Astrocyte (in vitro differentiated cells and primary cell): ENCODE measurements at places on chromosomes 13 and 19. TPM values are rescaled to one million over a fixed set of nuclear protein-coding genes. Genes with fewer than 3 reads are reported as not detected.

Gene ADGRE3
- not detected in 2 replicates for total RNA-seq

Gene CDC37
- total RNA-seq = 240 TPM in 2 replicates

Gene KLK15
- not detected in 2 replicates for total RNA-seq

GRCh38 chr19:16376649-16377048 is 52.0 kb downstream of the KLF2 start:
- no peak for DNase-seq

DNA sequence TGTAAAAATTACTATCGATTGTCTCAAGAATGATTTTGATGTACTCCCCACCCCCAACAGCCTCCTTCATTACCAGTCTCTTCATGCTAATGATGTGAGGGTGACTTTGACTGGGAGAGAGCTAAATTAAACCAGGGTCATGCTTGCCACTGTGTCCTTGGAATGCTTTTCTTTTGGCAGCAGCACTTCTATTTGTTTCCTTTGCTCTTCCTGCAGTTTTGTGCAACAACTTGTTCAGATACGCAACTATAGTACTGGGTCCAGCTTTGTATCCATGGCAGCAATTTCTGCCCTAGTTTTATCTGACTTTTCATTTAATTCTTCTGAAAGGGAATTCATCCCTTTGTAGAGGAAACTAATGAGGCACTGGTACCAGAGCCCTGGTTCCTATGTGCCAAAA is 2792.1 kb downstream of the PCDH9 start:
- no peak for DNase-seq

Gene RFX2
- total RNA-seq = 3.2 and 3.3 TPM in 2 replicates

GRCh38 chr19:18091217-18091608 is 4.5 kb upstream of the IL12RB1 start:
- DNase-seq = no peak

DNA sequence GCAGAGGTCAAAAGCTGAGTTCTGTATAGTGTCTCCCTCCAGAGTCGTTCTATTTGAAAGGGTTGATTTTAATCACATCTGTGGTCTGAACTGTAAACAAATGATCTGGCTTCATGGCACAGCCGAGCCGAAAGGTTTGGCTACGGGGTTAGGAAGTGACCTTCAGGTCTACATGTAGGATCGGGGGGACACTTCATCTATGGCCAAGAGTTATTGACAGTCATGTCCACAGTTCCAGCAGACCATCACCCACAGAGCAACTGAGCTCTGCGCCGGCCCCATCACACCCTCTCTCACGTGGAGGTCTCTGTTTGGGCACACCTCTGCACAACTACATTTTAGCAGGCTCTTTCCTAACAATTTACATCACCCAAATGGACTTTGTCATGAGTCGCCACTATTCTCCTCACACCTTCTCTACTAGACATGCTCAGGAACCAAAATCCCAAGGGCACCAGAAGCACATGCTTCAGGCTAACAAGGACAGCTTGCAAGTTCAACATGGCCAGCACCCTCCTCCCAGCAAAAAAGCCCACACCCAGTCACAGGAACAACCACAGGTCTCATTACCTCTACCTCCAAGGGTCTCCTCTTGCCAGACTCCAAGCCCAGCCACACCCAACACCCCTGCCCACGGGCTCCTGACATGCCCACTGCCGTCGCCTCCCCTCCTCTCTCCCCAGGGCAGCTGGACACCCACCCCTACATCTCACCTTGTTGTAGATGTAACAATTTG is 36.1 kb upstream of the EPHX3 start:
- no peak for DNase-seq

- DNase-seq = no peak
Measured at GRCh38 chr13:33227927-33228647, 57.5 kb downstream of the STARD13 start.

Gene ZNF564
- total RNA-seq = 9.7 and 11.5 TPM in 2 replicates

DNA sequence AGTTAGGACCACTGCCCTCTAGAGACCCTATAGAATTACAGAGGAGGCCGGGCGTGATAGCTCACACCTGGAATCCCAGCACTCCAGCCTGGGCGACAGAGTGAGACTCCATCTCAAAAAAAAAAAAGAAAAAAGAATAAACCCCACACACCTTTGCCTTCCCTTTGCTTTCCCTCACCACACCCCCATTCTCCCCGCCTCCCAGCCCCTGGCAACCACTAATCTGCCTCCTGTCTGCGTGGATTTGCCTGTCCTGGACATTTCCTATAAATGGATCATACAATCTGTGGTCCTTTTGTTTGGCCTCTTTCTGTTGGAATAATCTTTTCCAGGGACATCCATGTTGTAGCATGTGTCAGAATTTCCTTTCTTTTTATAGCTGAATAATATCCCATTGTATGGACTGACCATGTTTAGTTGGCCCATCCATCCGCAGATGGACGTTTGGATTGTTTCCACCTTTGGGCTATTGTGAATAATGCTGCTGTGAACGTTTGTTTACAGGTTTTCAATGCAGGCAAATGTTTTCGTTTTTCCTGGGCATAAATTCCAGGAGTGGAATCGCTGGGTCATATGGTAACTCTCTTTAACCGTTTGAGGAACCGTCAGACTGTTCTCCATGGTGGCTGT is 15.3 kb downstream of the NACC1 start:
- no peak for DNase-seq

DNA sequence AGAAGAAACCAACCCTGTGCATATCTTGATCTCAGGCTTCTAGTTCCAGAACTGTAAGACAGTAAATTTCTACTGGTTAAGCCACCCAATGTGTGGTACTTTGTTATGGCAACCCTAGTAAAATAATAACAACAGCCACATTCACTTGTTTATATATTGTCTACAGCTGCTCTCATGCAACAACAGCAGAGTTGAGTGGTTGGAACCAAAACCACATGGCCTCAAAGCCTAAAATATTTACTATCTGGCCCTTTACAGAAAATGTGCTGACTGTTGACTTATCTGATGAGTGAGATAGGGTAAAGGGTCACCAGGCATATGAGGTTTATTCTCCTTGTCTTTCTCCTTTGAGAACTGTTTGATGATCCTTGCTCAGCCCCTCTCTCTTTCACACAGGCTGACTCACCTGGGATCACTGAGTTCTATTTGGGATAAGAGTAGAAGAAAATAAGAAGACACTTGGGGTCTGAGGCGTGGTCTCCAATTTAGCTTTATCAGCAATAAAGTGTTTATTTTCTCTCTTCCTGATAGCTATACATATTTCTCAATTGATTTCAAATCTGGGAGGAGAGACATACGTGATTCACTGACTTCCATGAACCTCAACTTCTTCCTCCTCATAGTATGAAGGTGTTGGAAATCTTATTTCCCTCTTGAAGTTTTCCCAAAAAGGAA is 227.5 kb upstream of the STARD13 start:
- DNase-seq = no peak

Gene ANGPTL8
- not detected in 2 replicates for total RNA-seq

DNA sequence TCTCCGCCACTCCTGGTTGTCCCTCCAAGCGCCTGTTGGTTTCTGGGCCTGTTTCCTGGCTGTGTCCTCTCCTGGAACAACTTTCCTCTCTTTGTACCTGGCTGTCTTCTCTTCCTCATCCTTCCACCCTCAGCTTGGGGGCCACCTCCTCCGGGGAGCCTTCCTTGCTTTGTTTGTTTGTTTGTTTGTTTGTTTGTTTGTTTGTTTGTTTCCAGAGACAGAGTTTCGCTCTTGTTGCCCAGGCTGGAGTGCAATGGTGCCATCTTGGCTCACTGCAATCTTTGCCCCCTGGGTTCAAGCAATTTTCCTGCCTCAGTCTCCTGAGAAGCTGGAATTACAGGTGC is 6.6 kb upstream of the TCF3 start:
- DNase-seq = no peak

Gene OR7C1
- not detected in 2 replicates for total RNA-seq
